ENCODE measurements at places on chromosomes 5 and 9.

GRCh38 chr5:78543292-78543691 is 105.3 kb downstream of the LHFPL2 start:
- DNase-seq = no peak

GRCh38 chr5:181052672-181053487 is 12.8 kb downstream of the BTNL9 start:
- DNase-seq = peak; percentile 50

GRCh38 chr9:78605041-78606000 is 308.4 kb downstream of the PSAT1 start:
- no peak for DNase-seq

GRCh38 chr5:149289301-149289700 is 17.6 kb downstream of the AFAP1L1 start:
- no peak for DNase-seq

DNA sequence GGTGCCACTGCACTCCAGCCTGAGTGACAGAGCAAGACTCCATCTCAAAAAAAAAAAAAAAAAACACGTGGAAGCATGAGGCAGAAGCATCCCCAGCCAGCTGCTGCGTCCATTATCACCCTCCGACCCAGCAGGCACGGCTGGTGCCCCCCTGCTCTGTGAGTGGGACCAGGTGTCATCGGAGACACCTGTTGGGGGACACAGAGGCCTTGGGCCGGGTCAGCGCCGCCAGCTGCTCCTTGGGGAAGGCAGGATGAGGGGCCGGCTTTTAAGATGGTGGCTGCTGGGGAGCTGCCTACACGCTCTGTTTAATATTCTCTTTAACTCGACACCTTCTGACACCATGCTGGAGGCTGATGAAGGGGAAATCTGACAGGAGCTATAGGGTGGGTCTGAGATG is 80.2 kb upstream of the RUFY1 start:
- no peak for DNase-seq

DNA sequence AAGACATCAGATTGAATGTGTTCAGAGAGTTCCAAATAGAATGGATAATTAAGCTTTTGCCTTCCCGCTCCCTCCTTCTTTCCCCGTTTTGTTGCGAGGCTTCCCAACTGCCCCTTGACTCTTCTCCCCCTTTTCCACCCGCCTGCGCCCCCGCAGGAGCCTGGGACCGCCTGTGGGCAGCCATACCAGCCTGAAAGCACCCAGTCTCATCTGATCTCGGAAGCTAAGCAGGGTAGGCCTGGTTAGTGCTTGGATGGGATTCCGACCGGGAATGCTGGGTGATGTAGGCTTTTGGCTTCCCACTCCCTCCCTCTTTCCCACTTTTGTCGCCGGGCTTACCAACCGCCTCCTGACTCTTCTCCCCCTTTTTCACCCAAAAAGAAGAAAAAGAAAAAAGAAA is 6.8 kb upstream of the HSD17B4 start:
- DNase-seq = no peak
